Prostate gland (tissue), 2 donors: ENCODE measurements at places on chromosomes 11 and 22.

- no peak for DNase-seq
Measured at GRCh38 chr11:92224407-92225124, at the start of gene FAT3. Gene FAT3, plus strand, starts transcription at chr11:92224818. Its CDS starts 127,295 bp downstream, at chr11:92352113.

DNA sequence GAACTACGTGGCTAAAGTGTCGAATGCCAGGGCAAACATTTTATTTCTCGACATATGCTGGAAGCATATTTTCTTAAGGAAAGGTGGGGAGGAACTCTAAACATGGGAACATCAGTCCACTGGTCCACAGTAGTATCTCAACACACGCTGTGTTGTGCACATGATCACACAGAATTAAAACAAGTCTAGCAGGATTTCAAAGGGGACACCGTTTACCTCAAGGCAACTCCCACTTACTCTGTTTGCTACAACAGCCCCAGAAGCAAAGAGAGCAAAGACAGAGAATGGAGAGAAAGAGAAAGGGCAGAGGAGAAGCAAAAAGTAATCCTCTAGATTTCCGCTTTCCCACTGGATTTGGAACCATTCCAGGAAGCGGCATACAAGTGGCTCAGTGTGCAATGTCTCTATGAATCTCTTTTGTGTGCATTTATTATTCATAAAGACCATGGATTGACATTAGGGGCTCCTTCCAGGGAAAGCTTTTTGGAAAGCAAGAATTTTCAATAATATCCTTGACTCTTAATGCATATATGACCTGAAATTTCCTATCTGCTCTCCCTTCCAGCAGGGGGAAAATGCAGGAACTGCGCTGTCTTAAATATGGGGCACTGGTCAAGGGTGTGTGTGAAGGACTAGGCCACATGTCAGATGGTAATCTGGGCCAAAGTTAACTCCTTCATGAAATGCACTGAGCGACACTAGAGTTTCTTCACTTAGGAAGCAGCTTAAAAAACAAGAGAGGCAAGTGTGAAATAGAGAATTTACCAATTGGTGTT is 34.8 kb upstream of the CCDC34 start:
- DNase-seq: no peak

- DNase-seq: no peak
Measured at GRCh38 chr11:128399251-128400121, 187.9 kb downstream of the ETS1 start.

DNA sequence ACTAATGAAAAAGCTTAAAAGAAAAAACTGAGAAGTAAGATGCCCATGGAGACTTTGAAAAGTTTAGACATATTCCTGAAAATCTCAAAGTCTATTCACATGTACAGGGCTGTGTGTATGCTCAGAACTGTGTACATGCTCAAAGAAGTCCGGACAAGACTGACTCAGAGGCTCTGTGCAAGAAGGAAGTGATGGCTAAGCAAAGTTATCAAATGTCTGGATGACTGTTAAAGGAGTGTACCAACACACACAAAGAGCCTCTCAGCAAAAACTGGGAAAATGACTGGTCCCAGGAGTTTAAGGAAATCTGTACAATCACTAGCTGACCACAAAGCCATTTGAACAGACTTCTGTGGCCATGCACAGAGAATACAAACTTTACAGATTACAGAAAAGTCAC is 33.1 kb upstream of the ARHGAP32 start:
- DNase-seq: no peak

DNA sequence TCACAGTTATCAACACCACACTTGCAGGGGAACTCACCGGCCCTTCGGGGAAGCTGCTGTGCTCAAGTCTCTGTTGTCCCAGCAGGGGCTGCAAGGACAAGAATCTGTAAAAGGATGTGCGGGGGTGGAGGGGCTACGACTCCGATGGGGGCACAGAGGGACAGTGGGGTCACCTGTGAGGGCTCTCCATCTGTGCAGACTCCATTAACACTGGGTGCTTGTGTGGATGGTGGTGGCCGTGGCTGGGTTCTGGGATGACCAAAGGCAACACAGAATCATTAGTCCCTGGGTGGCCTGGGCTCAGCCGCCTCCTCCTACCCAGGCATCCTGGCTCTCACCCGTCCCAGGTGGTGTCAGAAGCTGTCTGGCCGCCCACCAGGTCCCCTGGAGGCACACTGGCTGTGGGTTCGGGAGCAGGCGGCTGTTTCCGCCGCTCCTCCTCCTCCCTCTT is 10.2 kb upstream of the RBM4B start:
- DNase-seq: no peak
